ENCODE measurements at places on chromosomes 7 and 10. TPM values are rescaled to one million over a fixed set of nuclear protein-coding genes. Genes with fewer than 3 reads are reported as not detected.

The ACTR3C gene
- not detected for total RNA-seq

The ANKRD1 gene
- total RNA-seq: 178 TPM

The RET gene
- under 0.01 TPM for total RNA-seq

The CHAT gene
- not detected for total RNA-seq

The FRG2B gene
- not detected for total RNA-seq

The AKR1D1 gene
- total RNA-seq: not detected

The BRI3 gene
- 46.2 TPM for total RNA-seq

The ENTPD1 gene
- 6.5 TPM for total RNA-seq

The RELN gene
- total RNA-seq: 0.18 TPM

The HHEX gene
- 3.1 TPM for total RNA-seq

The MALRD1 gene
- not detected for total RNA-seq

The SLC29A4 gene
- total RNA-seq: 4.9 TPM

The VAX1 gene
- total RNA-seq: not detected

The FAM24B gene
- total RNA-seq: not detected

The FAM25C gene
- total RNA-seq: not detected

The BBS9 gene
- total RNA-seq: 11.2 TPM

The EGR2 gene
- 4.9 TPM for total RNA-seq

The TAS2R4 gene
- total RNA-seq: 0.16 TPM

The ARMC3 gene
- total RNA-seq: not detected

The PYROXD2 gene
- 9.7 TPM for total RNA-seq

The LRRTM3 gene
- not detected for total RNA-seq

The PTPRE gene
- 3.7 TPM for total RNA-seq

The CDC14C gene
- total RNA-seq: not detected

The CYP2C8 gene
- total RNA-seq: not detected

The TMEM196 gene
- not detected for total RNA-seq

The TWIST1 gene
- total RNA-seq: 13.5 TPM

The RPP30 gene
- 32.9 TPM for total RNA-seq

The GIMAP7 gene
- total RNA-seq: not detected

The SLC26A5 gene
- not detected for total RNA-seq

The FBXL15 gene
- total RNA-seq: 6.6 TPM

The DOCK1 gene
- total RNA-seq: 36.9 TPM

The ASB10 gene
- total RNA-seq: not detected

The IGF2BP3 gene
- total RNA-seq: 45.5 TPM

The COX15 gene
- 28.5 TPM for total RNA-seq

Measured in cardiac atrium fibroblast (primary cell).